ENCODE measurements at places on chromosomes 7 and 10.

DNA sequence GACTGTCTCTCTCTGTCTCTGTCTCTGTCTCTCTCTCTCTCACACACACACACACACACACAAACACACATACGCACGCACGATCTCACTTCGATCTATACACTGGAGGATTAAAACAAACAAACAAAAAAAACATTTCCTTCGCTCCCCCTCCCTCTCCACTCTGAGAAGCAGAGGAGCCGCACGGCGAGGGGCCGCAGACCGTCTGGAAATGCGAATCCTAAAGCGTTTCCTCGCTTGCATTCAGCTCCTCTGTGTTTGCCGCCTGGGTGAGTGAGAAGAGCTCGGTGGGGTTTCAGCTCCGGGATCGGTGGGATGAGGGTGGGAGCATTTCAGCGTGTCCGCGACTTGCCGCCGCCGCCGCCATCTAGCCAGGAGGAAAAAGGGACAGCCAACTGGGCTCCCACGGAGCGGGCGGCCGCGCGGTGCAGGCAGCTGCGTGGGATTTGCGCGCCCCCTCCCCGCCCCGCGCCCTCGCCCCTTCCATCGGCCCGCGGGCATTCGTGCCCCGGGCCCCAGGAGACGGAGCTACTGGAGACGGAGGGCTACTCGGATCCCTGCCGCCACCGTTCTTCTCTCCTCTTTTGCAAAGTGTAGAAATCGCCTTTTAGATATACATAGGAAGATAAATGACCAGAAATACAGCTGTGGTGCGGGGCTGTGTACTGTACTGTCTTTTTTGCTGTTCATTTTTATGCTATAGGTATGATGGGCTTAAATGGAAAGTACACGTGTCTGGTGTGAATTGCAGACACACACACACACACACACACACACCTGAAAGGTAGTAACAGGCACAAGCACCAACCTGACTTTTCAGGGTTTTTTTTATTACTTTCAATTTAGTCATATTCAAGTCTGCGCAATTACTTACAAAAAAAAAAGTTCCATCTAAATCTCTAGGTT lies 581 bp downstream of the PTPRZ1 start:
- DNase-seq: no peak

DNA sequence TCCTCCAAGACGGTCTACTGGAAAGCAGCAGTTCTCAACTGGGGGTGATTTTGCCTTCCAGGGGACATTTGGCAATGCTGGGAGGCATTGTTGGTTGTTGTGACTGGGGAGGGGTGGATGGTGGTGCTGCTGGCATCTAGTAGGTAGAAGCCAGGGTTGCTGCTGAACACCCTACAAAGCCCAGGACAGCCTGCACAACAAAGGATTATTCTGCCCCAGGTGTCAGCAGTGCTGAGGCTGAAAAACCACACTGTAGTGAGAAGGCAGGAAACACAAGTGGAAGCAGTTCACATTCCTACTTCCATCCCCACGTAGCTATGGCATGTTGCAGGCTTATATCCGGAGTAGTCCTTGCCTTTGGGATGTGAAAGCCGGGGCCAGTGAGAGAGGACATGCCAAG lies 86.9 kb downstream of the AOAH start:
- DNase-seq: no peak

DNA sequence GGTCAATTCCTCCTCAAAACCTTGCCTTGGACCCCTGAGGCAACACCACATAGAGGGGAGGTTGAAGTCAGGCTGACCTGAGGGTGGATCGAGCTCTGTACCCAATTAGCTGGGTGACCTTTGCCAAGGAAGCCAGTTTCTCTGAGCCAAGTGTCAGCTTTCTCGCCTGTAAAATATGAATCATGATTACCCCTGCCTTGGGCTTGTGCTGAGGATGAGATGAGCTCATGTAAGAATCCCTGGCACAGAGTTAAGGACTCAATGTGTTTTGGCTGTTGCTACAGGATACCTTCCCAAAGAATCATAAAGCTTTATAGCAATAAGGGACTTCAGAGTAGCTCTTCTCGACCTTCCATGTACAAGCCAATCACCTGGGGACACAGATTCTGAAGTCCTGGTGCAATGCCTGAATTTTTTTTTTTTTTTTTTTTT lies 43.5 kb upstream of the CACUL1 start:
- DNase-seq: no peak

GRCh38 chr10:127067542-127068194 lies 128.7 kb downstream of the INSYN2A start:
- no peak for DNase-seq

GRCh38 chr7:2106440-2106839 lies 126.3 kb downstream of the MAD1L1 start:
- no peak for DNase-seq

GRCh38 chr7:83782628-83783027 lies 133.7 kb upstream of the SEMA3E start:
- no peak for DNase-seq

DNA sequence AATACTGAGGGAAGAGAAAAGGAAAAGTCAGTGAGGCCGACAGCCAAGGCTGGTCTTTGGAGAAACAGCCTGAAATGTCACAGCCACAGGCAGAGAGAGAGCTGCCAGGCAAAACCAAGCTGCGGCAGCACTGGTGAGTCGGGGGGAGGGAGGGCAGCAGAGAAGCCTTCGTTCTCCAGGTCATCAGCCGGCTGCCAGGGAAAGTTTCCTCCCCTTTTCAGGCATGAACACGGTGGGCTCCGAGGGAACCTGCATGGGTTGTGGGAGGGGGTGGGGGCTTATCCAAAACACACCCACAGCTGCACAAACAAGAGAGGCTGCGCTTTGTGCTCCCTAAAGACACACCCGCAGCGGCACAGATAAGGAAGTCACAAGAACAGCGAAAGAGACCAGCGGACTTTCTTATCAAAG lies 62.3 kb upstream of the NKX6-2 start:
- DNase-seq: no peak

- DNase-seq: no peak
Observed at GRCh38 chr10:79246209-79246581, 101.1 kb upstream of the PPIF start.

DNA sequence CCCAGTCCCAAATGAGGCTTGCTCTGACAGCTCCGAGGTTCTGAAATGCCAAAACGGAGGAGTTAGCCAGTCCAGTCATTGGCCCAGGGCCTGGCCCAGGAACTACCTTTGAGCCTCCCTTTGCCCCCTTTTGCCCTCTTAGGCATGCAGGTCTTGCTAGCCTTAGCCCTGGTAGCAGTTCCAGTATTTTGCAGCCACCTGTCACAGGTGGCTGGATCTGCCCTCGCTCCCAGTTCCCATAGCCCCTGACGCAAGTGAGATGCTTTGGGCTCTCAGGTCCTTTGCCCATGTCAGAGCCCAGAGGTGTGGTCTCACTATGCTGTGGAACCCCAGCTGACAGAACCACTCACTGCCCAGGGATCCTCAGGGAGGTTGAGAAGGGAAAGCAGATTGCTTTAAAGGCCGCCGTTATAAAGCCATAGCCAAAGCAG lies 42.0 kb downstream of the GPRIN2 start:
- DNase-seq: no peak

DNA sequence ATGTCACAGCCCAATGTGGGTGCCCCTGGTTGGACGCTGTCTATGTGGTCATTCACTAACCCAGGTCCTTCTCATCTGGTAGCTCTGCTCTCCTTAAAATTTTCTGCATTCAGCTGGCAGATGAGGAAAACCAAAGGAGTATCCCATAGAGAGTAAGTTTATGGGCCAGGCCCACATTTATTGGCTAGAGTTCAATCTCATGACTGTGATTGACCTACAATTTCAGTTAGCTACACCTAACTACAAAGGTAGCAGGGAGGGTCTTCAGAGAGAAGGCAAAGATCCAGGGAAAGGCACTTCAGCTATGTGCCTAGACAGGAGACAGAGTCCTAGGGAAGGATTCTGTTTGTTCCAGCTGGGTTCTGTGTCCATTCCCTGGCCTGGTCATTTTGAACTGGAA lies 23.7 kb upstream of the PPIF start:
- DNase-seq: no peak

GRCh38 chr7:34603711-34604444 lies 54.1 kb upstream of the NPSR1 start:
- no peak for DNase-seq

DNA sequence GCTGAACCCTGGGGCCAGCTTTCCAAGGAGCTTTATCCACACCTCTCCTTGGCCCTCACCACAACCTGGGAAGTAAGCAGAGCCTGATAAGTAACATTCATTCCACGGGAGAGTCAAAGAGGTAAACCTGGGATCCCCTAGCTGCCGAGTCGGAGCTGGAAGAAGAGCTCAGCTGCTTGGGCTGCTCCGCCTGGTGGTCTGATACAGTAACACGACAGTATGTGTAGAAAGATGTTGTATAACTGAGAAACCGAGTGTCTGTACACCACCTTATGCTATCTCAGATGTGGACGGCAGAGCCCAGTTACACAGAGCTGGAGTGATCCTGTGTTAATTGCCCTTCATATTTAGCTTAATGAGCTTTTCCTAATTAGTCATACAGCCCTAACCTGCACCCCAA lies 151.3 kb upstream of the KMT2E start:
- no peak for DNase-seq

DNA sequence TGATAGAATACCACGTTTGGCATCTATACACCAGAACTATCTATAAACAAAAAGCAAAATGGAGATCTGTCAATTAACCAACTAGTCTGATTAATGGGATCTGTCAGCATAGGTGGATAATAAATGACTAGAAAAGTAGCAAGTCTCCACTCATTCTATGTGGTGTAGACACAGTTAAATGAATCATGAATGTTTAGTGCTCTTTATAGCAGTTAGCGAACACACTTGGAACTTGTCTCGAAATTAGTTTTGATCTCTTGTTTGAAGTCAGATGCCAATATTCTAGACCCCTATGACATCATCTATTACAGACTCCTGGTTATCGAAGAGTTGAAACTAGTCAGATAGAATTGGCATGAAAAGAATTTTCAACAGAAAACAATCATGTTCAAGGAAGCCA lies 259.7 kb downstream of the AHR start:
- no peak for DNase-seq

GRCh38 chr10:116097239-116097784 lies 175.7 kb downstream of the GFRA1 start:
- DNase-seq: no peak

GRCh38 chr10:126878594-126878993 lies 26.6 kb upstream of the DOCK1 start:
- DNase-seq: no peak

DNA sequence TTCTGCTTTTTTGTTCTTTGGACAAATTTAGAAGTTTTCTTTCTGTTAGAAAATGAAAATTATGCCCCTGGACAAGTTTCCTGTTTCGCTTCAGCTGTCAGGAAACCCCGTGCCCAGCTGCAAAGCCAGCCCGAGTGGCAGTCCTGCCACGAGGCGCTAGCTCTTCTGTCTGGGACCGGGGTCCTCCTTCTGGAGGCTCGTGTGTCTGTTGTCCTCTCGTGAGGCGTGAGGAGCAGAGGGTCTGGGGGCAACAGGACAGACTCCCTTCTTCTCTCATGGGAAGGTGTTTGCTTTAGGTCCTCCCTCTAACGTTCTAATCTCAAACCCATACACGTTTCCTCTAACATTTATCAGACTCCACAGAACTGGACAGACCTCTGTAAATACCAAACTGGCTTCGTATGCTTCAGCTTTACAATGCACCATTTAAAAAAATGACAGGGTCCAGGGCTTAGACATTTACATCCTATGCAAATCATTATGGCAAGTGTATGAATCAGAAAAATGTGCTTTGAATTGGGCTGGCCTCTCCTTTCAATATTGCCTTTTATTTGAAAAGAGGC lies 184.5 kb upstream of the SHH start:
- no peak for DNase-seq

DNA sequence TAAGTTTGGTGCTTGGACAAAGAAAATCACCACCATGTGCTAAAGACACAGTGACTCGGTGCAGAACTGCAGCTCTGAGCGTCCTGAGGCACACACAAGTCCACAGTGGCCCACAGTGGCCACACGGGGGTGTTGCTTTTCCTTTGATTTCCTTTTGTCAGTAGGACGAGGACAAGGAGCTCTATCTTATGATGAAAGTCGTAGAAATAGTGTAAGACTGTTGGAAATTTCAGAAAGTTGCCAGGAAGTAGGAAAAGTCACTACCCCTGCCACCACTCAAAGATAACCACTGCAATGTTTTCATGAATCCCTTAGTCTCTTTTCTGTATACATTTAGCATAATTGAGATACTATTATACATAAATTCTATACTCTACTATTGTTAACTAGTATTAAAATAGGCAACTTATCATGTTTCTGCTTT lies 146.0 kb downstream of the TNS3 start:
- no peak for DNase-seq

- no peak for DNase-seq
Observed at GRCh38 chr7:143492799-143493739, 15.4 kb downstream of the TAS2R41 start.

- no peak for DNase-seq
Observed at GRCh38 chr10:35433851-35434426, 97.6 kb downstream of the CCNY start.

DNA sequence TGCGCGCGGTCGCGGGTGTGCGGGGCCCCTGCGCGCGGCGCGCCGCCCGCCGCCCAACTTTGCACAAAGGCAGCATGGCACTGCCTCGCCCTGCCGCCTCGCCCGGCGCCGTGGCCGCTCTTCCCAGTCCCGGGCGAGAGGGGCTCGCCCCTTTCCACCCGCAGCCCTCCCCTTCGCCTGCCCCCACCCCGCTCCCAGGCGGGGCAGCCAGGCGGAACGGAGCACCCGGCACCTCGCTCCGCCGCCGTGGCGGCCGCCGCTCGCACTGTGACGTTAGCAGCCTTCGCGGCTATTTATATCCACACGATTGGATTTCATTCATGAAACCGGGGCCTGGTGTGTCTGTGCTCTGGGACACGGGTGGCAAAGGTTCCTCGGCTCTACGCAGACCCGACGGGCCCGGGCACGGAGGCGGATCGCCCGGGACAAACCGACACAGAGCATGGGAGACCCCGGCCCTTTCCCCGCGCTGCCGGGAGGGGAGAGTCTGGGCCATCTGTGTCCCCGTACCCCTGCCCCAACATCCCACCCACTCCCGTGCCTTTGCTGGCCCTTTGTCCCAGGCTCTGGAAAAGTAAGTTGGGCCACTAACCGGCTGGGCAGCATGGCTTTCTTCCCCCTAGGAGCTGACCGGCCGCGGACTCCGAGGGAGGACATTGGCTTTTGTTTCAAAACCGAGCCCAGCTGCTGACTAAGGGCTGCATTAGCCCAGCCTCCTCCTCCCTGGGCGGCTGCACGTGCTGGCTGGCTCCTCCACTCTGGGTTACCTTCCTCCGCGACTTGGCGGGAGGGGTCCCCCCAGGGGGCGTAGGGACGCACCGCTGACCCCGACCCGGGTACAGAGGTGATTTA lies at the start of gene RHOBTB1:
TSS of gene RHOBTB1 (minus strand) at position 128 of the 852 bp plus-strand sequence. CDS start 32,643 bp downstream, outside the sequence.
- no peak for DNase-seq

- DNase-seq: no peak
Observed at GRCh38 chr7:149310113-149310836, 48.3 kb downstream of the ZNF783 start.

- DNase-seq: no peak
Observed at GRCh38 chr7:22712999-22713398, 14.0 kb upstream of the IL6 start.

DNA sequence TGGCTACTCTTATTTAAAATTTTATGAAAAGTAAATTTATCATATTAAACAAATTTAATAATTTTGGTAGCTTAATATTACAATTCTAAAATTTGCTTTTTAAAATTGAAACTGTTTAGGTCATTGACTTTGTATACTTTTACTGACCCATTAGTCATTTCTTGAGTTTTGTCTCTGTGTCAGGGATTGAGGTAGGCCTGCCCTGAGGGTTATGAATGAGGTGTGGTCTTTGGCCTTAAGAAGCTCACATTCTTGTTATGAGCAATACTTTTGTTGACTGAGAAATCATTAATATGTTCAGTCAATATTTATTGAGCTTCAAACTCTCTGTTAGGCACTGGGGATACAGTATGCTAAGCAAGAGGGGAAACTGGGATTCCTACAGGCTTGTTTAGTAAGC lies 47.0 kb upstream of the RPA3 start:
- no peak for DNase-seq

- DNase-seq: no peak
Observed at GRCh38 chr7:50757703-50758390, 24.8 kb downstream of the GRB10 start.

Data from activated T-helper 9 cell treated with anti-CD3 and anti-CD28 coated beads, Interleukin-2, amount 50 U/mL, for 16 hours (primary cell).